ENCODE measurements at places on chromosomes 4 and X.

DNA sequence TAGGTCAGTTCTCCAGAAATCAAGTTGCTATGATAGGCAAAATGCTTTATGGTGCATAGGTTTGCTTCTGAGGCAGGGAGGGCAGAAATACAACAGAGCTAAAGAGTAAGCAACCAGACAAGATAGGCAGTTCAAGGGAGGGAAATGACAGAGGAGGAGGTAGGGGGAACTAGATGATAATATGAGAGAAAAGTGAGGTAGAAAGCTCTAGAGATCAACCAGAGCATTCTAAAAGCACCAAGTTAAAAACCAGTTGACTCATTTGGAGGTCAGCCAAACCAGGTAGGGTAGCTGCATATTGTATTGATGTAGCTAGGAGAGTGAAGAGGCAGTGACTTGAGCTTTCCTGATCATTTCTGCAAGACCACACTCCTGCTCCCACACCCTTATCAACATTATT lies 49.0 kb upstream of the SLC16A2 start:
- DNase-seq = no peak

DNA sequence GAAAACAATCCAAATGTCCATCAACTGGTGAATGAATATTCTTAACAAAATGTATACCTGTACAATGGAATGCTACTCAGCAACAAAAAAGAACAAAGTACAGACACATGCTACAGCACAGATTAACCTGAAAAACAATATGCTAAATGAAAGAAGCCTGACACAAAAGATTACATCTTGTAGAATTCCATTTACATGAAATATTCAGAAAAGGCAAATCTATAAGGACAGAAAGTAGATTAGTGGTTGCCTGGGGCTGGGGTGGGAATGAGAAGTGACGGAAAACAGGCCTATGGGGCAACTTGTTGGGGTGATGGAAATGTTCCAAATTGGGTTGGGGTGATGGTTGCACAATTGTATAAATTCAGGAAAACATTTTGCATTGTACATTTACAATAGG lies 219.1 kb upstream of the GPC4 start:
- no peak for DNase-seq

DNA sequence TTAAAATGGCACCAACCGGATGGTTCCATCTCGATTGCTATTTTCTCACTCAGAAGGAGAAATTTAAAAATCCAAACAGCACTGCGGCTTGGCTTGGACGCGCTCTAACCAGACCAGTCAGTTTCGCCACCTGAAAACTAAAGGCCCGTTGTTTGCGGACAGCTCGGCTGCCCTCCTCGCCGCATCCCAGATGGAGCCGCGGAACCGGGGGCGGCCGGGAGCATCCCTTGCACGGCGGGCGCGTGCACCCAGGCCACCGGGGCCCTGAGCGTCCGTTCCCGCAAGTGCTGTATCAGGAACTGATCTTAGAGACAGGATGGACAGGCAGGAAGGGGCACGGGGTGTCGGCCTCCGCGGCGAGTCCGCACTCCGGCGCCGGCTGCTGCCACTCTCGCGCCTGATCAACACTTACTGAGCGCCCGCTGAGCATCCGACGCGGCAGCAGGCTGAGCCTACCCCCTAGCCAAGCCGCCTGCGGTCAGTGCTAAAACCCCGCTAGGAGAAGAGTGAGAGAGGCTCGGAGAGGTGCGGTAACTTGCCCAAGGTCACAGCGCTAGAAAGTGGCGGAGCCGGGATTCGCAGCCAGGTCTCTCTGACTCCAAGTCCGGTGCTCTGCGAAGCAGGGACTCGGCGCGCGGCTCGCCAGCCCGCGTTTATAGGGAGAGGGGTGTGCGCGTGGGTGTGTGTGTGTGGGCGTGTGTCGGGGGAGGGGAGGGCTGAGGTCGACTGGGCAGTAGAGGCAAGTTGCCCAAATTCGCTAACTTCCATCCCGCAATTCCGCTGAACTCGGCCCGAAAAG lies at the start of gene CITED1:
CITED1 (minus strand) TSS at position 629 of the 799 bp plus-strand sequence. CDS start 3,045 bp downstream, outside the sequence.
- no peak for DNase-seq

GRCh38 chrX:24023544-24023943 lies 3.4 kb downstream of the KLHL15 start:
- no peak for DNase-seq

GRCh38 chr4:15149839-15150592 lies 147.7 kb downstream of the CPEB2 start:
- no peak for DNase-seq
